ENCODE measurements at places on chromosomes 1 and 21.

- no peak for DNase-seq
Measured at GRCh38 chr1:9440763-9441194, 98.5 kb upstream of the SLC25A33 start.

GRCh38 chr1:218930472-218931241, 243.0 kb upstream of the LYPLAL1 start:
- DNase-seq: no peak

GRCh38 chr1:151935894-151936602, 26.7 kb upstream of the THEM4 start:
- DNase-seq: no peak

DNA sequence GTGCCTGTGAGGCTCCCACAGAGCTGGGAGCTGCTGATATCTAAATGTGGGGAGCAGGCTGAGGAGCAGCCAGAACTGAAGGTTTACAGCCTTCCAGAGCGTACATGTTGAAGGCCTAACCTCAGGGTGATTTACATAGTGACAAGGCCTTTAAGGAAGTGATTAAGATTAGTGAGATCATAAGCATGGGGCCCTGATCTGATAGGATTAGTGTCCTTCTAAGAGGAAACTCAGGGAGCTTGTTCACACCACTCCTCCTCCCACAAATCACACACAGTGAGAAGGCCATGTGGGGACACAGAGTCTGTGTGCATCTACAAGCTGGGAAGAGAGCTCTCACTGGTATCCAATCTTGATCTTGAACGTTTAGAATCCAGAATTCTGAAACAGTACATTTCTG, 92.3 kb upstream of the NBPF6 start:
- DNase-seq: no peak

DNA sequence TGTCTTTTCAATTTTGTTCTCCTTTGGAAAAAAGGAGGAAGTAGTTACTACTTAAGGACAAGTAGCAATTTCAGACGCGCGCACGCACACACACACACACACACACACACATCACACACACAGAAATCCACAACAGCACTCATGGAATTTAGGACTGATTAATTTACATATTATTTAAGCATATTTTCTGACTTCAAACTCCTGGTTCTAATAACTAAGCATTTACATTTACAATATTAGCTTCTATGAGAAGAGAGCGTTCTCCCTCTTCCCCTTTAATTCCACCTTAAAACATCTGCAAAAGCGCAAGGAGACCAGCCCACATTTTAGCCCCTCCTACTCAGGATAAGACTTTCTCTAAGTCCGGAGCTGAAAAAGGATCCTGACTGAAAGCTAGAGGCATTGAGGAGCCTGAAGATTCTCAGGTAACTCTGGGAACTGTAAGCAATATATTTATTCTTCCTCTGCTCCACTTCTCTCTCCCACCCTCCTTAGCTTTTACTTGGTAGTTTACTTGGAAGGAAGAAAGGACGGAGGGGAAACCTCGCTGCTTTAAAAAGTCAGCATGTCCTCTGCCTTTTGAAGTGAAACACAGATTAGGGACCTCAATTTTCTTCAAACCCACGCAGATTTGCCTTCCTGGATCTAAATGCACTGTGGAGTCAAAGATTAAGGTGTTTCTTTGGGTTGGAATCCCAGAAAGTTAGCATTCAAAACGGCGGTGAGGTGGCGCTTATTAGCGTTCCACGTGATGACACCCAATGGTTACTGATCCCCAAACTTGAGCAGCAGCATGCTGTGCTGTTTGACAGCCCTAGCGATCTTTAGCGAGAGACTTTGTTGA, at the start of gene PLA2G4A:
PLA2G4A (plus strand) TSS at position 339 of the 844 bp plus-strand sequence. CDS start 25,406 bp downstream, outside the sequence.
- no peak for DNase-seq

GRCh38 chr1:194295685-194296084, 1109.3 kb upstream of the B3GALT2 start:
- DNase-seq: no peak

DNA sequence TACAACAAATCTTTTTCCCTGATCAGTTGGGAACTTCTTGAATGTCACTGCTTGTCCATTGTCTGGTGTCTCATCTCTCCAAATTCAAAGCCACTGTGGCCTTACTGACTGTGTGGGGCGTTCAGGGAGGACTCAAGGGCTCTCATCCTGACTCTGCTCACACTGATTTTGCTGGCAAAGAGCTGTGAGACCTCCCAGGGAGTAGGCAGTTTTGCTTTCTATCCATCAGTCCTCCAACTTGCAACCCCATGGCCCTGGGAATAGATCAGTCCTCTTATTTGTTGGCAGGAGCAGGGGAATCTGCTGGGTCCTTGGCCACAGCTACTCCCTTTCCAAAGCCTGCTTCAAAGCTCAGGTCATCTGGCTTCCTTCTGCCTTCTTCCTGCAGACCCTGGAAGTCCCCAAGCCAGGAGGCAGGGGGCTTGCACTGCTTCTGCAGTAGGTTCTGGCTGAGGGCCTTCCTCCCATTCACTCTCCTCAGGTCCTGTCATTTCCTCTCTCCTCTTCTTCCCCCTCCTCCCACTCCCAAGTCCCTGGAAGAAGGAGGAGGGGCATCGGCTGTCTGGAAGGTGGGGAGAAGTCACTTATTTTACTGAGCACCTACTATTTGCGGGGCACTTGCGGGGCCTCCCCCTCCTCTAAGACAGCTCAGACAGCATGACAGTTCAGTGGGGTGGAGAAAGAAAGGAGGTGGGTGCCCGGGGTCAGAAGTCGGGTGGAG, 876 bp upstream of the NAV1 start:
- no peak for DNase-seq

- no peak for DNase-seq
Measured at GRCh38 chr1:225373155-225373554, 54.7 kb downstream of the LBR start.

- no peak for DNase-seq
Measured at GRCh38 chr1:106747232-106747631, 309.2 kb upstream of the PRMT6 start.

GRCh38 chr1:185735701-185736064, 1.5 kb downstream of the HMCN1 start:
- no peak for DNase-seq

DNA sequence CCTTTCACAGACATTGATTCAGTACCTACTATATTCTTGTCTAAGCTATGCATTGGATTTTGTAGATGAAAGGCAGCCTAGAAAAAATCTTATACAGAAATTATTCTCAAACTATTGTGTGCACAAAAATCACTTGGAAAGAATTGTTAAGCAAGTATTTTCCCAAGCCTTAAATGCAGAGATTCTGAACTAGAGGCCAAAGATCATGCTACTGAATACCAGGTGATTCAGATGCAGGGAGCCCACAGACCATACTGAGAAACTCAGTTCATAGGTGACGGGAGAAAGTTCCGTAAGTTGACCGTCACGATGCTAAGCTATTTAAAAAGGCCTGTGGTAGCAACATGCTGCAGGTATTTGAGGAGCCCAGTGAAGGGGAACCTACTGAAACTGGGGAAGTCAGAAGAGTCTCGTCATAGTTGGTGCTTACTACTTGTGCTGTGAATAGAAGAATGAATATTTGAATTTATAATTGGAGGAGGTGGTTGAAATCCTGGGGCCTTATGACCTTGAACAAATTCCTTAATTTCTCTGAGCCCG, 150.8 kb downstream of the NFIA start:
- no peak for DNase-seq

DNA sequence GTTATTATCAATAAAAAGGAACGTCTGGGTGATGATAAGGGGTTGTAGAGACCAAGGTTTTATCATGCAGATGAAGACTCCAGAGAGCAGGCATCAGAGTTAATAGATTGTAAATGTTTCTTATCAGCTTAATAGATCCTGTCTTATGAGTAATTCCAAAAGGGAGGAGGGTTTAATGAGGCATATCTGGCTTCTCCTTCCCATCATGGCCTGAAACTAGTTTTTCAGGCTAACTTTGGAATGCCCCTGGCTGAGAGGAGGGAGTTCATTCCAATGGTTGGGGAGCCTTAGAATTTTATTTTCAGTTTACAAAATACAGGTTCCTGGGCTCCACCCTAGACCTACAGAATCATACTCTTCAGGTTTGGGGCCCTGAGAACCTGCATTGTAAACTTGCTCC, 13.5 kb downstream of the PLA2G2D start:
- no peak for DNase-seq

GRCh38 chr1:115706587-115707425, 61.7 kb downstream of the CASQ2 start:
- DNase-seq: no peak

- DNase-seq: no peak
Measured at GRCh38 chr1:104264521-104264920, 514.8 kb downstream of the AMY1C start.

- DNase-seq: no peak
Measured at GRCh38 chr1:24440436-24440835, 24.8 kb downstream of the NIPAL3 start.

- no peak for DNase-seq
Measured at GRCh38 chr21:46008893-46009621, 27.5 kb downstream of the COL6A1 start.

DNA sequence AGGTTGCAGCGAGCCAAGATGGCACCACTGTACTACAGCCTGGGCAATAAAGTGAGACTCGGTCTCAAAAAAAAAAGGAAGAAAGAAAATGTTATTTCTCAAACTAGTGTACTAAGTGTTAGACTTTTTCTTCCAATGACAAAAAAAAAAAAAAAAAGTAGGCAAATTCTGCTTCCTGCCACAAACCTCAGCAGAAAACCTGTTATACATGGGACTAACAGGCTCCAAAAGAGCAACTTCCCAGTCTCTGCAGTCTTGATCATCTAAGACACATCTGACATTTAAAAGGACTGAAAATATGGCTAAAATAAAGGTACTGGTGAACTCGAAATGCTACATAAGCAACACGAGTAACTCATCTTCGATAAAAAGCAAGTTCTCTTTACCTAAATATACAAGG, 59.6 kb downstream of the HSF2BP start:
- no peak for DNase-seq

- no peak for DNase-seq
Measured at GRCh38 chr1:33163621-33164519, 18.0 kb downstream of the TRIM62 start.

- no peak for DNase-seq
Measured at GRCh38 chr1:172697534-172698002, 38.7 kb downstream of the FASLG start.

DNA sequence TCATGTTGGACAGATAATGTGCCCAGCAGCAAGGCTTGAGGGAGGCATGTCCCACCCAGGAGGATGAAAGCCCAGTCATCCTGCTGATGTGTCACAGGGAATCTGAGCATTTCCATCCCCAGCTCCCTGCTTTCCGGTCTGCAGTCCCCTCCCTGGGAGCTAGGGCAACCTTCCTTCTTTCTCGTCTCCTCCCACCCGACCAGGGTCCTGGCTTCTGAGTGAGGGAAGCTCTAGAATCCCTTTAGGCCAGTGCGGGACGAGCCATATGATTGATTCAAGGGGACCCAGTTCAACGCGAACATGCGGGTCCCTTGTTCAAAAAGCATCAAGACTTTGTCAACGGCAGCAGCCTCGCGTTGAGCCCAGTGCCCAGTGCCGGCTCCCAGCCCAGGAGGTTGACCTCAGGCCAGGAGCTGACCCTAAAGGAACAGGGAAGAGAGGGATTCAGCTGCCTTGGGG, 96.7 kb upstream of the TMPRSS2 start:
- DNase-seq: no peak

GRCh38 chr1:201870397-201870796, 18.3 kb upstream of the SHISA4 start:
- no peak for DNase-seq

DNA sequence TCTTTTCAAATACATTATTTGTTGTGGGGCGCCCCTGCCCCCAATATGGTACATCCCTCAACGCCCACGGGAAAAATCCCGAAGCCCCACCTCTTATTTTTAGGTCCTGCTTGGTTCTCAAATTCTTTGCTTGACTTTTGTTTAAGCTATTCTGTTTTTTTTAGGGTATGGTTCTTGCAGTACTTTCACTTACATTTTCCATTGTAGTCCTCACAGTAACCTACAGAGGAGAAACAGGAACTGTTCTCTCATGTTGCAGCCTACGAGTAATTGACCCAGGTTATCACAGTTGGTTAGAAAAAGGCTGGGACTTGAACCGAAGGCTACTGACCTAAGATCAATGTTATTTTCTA, 697 bp upstream of the C21orf91 start:
- DNase-seq: no peak

GRCh38 chr21:35239811-35240219, 190.7 kb upstream of the RUNX1 start:
- peak; percentile 88 for DNase-seq

- DNase-seq: no peak
Measured at GRCh38 chr1:180530501-180530900, 28.1 kb upstream of the ACBD6 start.

DNA sequence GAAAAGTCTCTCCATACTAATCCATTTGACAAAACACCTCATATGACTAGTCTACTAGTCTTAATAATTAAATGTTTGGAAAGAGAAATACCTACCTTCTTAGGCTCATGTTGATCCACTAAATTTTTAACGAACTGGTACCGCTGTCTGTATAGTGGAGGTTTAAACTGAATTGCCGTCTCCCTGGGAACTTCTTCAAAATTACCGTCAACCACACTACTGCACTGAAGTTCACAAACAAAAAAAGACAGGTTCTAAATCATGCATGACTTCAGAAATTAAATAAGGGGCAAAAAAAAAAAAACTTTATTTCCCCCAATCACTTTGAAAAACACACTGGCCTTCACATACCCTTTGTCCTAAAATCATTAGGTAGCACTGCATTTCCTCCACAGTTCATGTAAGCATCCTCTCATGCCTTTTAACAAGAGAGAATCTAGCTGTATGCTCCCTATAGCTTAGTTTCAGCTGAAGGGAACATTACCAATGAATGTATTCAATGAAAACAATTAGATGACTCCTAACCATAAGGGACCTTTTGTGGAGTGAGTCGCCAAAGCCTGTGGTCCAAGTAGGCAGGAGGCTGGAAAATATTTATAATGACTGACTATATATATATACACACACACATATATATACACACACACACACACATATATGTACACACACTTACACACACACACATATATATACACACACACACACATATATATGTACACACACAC, 3.4 kb downstream of the HENMT1 start:
- no peak for DNase-seq

DNA sequence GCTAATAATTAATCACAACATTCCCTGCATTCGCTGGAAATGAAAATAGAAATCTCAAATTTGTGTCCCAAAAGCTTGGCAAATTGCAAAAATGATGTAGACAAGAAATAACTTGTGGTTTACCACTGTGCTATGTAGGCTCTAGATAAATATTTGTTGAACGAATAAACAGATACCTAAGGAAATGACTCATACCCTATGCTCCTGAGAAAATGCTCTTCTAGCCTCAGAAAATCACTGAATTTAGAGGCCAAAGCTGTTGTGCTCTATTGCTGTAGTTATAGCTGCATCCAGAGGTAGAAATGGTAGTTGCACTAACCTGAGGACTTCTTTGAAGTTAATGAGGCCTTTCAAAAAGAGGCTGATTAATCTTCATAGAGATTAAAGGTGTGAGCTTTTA, 142.0 kb upstream of the ZNHIT6 start:
- DNase-seq: no peak
